ENCODE measurements at places on chromosomes 2 and 18.

- no peak for DNase-seq
These were observed 56.7 kb downstream of the CCDC74A start for GRCh38 chr2:131584380-131584779.

GRCh38 chr2:230124757-230125431, 56.2 kb upstream of the SLC16A14 start:
- DNase-seq: no peak

GRCh38 chr18:55402731-55403405, 185.1 kb downstream of the TCF4 start:
- no peak for DNase-seq

DNA sequence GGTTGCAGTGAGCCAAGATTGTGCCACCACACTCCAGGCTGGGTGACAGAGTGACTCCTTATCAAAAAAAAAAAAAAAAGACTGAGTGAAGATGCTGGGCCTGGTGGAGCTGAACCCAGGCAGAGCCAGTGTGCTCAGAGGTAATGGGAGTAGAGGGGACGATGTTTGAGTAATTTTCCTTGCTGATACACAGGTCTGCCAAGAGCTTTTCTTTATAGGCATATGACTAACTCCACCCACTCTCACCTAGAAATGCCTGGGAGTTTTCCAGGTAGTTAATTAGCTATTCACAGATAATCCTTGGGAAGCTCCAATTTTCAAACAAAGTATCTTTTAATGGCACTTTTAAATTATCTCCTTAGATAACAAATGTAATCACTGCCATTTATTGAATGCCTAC, 33.4 kb upstream of the ACSL3 start:
- no peak for DNase-seq

GRCh38 chr2:43139501-43139900, 86.9 kb downstream of the ZFP36L2 start:
- no peak for DNase-seq

- no peak for DNase-seq
These were observed 5.6 kb upstream of the SGPP2 start for GRCh38 chr2:222418739-222419138.

DNA sequence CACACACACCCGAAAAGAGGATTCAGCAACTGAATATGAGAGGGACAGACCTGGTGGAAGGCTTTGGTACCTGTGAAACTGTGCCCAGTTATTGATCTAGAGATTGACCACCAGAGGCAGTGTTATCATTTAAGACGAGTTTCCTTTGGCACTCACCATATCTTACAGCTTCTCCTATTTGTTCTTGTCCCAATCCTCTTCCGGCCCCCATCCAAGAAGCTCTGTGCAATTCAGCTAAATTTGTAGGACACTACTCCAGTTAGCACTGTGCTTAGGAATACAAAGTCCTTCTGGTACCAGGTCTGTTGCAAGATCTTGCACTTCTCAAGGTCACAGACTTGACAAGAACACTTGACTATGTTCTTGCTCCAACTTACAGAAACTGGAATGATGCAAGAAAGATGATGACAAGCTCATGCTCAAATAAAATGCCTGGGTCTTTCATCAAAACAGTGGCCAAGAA, 177.7 kb downstream of the TMEM247 start:
- no peak for DNase-seq

DNA sequence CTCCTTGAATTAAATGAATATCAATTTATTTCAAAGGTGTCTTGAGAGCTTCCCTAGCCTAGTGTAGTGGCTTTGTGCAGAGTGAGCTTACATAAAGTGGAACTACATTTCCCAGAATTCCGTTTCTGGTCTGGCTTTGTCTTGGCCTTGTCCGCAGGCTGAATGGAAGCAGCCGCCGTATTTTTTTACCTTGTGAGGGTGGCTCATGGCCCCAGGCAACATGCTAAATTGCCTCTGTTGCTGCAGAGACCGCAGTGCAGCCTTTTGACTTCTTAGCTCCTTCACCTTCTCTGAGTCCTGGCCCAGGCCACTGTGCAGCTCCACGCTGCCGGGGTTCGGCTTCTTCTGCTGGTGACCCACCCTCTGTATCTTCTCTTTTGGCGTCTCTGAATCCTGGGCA, 114.8 kb upstream of the SLC38A11 start:
- DNase-seq: no peak
